ENCODE measurements at places on chromosomes 3 and 15. TPM values are rescaled to one million over a fixed set of nuclear protein-coding genes. Genes with fewer than 3 reads are reported as not detected.

DNA sequence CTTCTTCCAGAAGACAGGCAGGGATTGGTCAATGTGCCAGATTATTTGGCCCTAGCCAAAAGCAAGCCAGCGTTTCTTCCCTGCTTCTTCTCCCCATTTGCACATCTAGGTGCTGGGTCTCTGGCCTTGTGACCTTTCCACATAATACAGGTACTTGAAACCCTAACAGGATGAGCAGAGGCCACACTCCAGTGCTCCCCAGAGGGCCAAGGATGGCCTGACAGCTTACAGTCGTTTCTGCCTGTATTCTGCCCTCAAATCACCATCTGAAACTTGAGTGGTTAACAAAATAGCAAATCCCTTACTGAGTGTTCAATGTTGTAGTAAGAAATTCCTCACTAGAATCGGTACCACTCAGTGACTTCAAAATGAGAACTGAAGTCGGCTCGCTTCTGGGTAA is 29.1 kb downstream of the MKRN2 start:
- DNase-seq = no peak
- peaks cover 28% of the 10 kb centered on the region for H3K36me3 ChIP-seq
- H3K4me1 ChIP-seq = no peaks in the 10 kb centered on the region
- no peak overlapping the region for H3K4me3 ChIP-seq
- H3K27ac ChIP-seq = no peak overlapping the region
- H3K27me3 ChIP-seq = no peaks in the 10 kb centered on the region

DNA sequence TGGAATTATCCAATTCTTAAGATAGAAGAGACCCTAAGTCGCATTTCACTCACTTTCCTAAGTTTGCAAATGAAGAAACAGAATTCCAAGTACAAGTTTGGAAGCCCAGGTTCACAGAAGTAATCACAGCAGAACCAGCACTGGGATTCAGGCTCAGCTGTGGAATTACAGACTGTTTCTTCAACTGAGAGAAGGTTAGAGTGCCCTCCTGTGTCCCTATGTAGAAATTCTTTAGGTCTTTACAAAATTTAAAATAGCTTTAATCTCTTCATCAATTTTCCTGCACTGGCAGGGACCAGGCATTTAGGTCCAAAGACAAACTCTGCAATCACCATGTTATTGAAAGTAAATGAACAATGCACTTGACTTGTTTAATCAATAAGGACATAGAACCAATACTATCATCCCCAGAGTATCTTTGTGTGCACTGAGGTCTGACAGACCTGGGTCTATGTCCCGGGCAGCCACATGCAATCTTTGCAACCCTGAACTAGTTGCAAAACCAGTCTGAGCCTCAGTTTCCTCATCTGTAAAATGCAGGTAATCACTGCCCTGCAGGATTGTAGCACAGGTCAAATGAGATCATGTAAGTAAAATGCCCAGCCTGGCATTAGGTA is 96.3 kb upstream of the ZBED2 start:
- H3K36me3 ChIP-seq = no peaks in the 10 kb centered on the region
- no peak overlapping the region for H3K27ac ChIP-seq
- DNase-seq = no peak
- H3K4me1 ChIP-seq = no peaks in the 10 kb centered on the region
- no peaks in the 10 kb centered on the region for H3K27me3 ChIP-seq
- no peak overlapping the region for H3K4me3 ChIP-seq

CCR3 gene
- total RNA-seq = not detected

LRRC31 gene
- total RNA-seq = not detected

GRCh38 chr3:130662501-130662996 is 84.1 kb downstream of the PIK3R4 start:
- no peaks in the 10 kb centered on the region for H3K27me3 ChIP-seq
- H3K36me3 ChIP-seq = no peaks in the 10 kb centered on the region
- no peak overlapping the region for H3K4me3 ChIP-seq
- DNase-seq = no peak
- H3K4me1 ChIP-seq = no peaks in the 10 kb centered on the region

ACVR2B gene
- total RNA-seq = 99.9 TPM

DNA sequence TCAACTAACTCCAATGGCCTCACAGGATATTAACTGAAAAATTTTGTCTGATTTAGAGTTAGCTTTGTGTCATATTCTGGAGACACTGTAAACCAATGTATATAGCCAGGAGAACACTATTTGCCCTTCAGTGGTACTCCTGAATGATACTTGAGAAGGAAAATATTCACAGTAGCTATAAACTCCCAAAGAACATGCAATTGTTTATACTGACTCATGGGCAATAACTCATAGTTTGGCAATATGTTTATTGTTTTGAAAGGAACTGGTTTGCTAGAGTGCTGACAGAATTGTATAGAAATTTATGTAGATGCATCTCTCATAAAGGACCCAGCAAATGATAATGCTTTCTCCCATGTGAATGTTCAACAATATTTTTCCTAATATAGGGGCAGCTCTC is 537.6 kb downstream of the PLOD2 start:
- H3K36me3 ChIP-seq = no peaks in the 10 kb centered on the region
- H3K27ac ChIP-seq = no peak overlapping the region
- DNase-seq = no peak
- no peaks in the 10 kb centered on the region for H3K27me3 ChIP-seq

CCDC71 gene
- 27.6 TPM for total RNA-seq

DNA sequence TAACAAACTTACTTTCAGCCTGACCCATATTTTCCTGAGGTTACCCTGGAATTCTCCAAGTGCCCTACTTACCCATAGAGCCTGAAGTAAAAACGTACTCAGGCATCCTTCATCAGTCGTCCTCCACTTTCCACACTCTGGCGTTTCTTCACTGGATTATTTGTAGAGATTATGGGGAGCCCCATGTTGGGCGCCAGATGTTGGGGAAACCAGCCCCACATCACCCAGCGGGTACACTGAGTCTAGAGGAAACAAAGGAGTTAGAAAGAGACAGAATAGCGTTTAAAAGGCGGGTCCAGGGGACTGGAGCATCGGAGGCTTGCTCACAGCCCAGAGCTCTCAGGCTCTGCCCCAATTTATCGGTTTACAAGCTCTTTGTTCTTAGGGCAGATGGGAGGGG is 9.7 kb upstream of the SLC28A2 start:
- no peaks in the 10 kb centered on the region for H3K36me3 ChIP-seq
- no peaks in the 10 kb centered on the region for H3K27me3 ChIP-seq
- no peak for DNase-seq
- H3K4me1 ChIP-seq = no peaks in the 10 kb centered on the region
- no peak overlapping the region for H3K4me3 ChIP-seq
- no peak overlapping the region for H3K27ac ChIP-seq

CAMP gene
- total RNA-seq = not detected

- no peaks in the 10 kb centered on the region for H3K27me3 ChIP-seq
- no peak overlapping the region for H3K4me3 ChIP-seq
- no peak overlapping the region for H3K27ac ChIP-seq
- DNase-seq = no peak
- H3K4me1 ChIP-seq = no peaks in the 10 kb centered on the region
Observed at GRCh38 chr3:170638988-170639387, 53.1 kb upstream of the SLC7A14 start.

DNA sequence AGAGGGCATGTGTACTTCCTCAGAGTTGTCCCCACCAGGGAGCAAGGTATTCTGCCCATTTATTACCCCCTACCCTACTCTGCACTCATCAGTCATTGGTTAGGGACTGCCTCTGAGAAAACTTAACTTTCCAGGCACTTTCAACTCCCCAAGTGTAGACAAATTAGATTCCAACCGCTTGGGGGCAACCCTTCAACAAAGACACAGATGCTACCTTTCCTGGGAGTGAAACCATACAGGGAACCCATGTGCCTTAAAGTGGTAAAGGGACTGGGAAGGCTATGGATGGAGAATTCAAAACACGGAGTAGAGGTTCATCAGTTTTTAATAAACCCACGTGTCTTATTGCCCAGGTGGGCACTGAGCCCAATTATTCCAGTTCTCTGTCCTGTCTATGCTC is 19.4 kb upstream of the UBE2E2 start:
- DNase-seq = peak; percentile 54
- no peak overlapping the region for H3K27ac ChIP-seq
- H3K4me1 ChIP-seq = no peaks in the 10 kb centered on the region
- no peak overlapping the region for H3K4me3 ChIP-seq
- H3K27me3 ChIP-seq = no peaks in the 10 kb centered on the region
- H3K36me3 ChIP-seq = no peaks in the 10 kb centered on the region

DNA sequence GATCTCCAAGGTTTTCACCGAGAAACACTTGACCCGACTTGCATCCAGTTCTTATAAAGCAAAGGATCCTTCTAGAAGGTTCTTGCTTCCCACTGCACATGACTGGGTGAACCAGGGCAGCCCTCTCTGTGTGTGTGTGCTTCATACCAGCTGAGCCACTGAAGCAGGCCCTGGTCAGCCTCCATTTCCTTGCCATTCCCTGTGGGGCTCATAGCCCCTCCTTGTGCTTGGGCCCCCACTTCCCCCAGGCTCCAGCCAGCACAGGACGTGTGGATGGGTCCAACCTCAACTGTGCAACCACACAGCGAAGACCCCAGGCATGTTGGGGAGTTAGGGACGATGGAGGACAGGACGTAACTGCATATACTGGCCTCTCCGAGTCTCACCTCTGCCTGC is 15.5 kb downstream of the KLF15 start:
- H3K27me3 ChIP-seq = no peaks in the 10 kb centered on the region
- H3K4me3 ChIP-seq = no peak overlapping the region
- peaks cover 2% of the 10 kb centered on the region for H3K4me1 ChIP-seq

- no peaks in the 10 kb centered on the region for H3K4me1 ChIP-seq
- no peak for DNase-seq
- H3K27me3 ChIP-seq = no peaks in the 10 kb centered on the region
- no peak overlapping the region for H3K4me3 ChIP-seq
- H3K27ac ChIP-seq = no peak overlapping the region
- H3K36me3 ChIP-seq = no peaks in the 10 kb centered on the region
Observed at GRCh38 chr15:70867911-70868467, 14.0 kb upstream of the LARP6 start.

- H3K27ac ChIP-seq = no peak overlapping the region
- H3K36me3 ChIP-seq = peaks cover 7% of the 10 kb centered on the region
- H3K4me3 ChIP-seq = no peak overlapping the region
- H3K27me3 ChIP-seq = no peaks in the 10 kb centered on the region
- no peaks in the 10 kb centered on the region for H3K4me1 ChIP-seq
Observed at GRCh38 chr3:180926526-180926925, 14.1 kb downstream of the FXR1 start.

POC1A gene
- total RNA-seq = 39.2 TPM

DNA sequence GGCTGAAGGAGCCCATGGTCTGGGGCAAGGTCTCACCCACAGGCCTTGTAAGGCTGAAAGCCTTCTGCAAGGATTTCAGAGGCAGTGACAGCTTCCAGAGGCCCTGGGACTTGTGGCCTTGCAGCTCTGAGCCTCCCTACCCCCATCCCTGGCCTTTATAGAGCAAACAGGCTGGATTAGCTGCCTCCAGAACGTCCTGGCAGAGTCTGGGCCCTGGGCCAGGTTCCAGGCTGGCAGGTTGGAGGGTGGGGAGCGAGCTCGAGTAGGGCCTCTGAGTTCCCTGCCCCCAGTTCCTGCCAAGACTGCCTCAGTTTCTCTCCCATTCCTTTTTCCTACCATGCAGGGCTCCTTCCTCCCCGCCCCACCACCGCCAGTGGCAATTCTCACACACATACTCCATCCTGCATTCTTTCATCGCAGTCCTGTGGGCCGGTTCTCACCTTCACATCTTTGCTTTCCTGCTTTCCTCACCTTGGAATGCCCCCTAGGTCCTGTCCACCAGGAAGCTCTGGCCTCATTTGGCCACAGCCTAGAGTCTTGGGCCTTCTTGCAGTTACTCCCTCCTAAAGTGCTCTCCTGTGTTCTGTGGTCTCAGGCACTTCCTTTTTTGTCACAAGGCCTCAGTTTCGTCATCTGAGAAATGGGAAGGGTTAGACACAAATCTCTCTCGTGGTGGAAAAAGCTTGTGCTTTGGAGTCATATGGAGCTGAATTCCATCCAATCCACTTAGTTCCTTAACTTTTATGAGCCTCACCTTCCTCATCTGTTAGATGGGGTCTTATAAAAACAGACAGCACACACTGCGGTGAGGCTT is 2.7 kb downstream of the LMAN1L start:
- no peaks in the 10 kb centered on the region for H3K36me3 ChIP-seq
- no peak for DNase-seq
- no peak overlapping the region for H3K27ac ChIP-seq
- H3K4me3 ChIP-seq = no peak overlapping the region
- no peaks in the 10 kb centered on the region for H3K27me3 ChIP-seq

DNA sequence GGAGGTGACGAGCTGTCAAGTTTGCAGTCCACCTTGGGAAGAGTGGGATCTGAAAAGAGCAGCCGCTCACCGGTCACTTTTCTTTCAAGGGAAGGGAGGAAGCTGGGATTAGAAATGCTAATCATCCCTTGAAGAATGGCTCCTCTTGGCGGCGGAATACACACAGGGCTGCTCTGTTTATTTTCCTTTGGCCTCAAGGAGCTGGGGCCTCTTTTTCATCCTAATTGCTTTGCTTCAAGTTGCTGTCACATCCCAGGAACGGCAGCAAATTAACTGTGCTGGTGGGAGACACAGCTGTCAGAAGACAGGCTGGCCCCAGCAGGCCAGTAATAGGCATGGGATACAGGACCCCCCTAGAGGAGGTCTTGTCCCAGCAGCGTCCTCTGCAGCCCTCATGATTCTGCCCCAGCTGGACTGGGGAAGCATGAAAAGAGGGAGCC is 6.7 kb downstream of the KBTBD13 start:
- H3K4me3 ChIP-seq = no peak overlapping the region
- H3K27me3 ChIP-seq = peaks cover 6% of the 10 kb centered on the region
- no peaks in the 10 kb centered on the region for H3K36me3 ChIP-seq
- H3K4me1 ChIP-seq = peaks cover 16% of the 10 kb centered on the region
- DNase-seq = no peak
- H3K27ac ChIP-seq = no peak overlapping the region

- H3K36me3 ChIP-seq = peaks cover 4% of the 10 kb centered on the region
- no peaks in the 10 kb centered on the region for H3K4me1 ChIP-seq
- H3K27me3 ChIP-seq = peaks cover 96% of the 10 kb centered on the region
- peak overlapping the region; percentile 54 for H3K4me3 ChIP-seq
- H3K27ac ChIP-seq = no peak overlapping the region
Observed at GRCh38 chr3:147412261-147412916, 3.2 kb downstream of the ZIC1 start.

- peaks cover 5% of the 10 kb centered on the region for H3K27me3 ChIP-seq
- H3K4me3 ChIP-seq = no peak overlapping the region
- no peak for DNase-seq
- H3K27ac ChIP-seq = no peak overlapping the region
- H3K36me3 ChIP-seq = no peaks in the 10 kb centered on the region
Observed at GRCh38 chr3:50562861-50563260, 4.7 kb downstream of the C3orf18 start.

KLHL18 gene
- 31.7 TPM for total RNA-seq

CCR9 gene
- total RNA-seq = not detected

DNA sequence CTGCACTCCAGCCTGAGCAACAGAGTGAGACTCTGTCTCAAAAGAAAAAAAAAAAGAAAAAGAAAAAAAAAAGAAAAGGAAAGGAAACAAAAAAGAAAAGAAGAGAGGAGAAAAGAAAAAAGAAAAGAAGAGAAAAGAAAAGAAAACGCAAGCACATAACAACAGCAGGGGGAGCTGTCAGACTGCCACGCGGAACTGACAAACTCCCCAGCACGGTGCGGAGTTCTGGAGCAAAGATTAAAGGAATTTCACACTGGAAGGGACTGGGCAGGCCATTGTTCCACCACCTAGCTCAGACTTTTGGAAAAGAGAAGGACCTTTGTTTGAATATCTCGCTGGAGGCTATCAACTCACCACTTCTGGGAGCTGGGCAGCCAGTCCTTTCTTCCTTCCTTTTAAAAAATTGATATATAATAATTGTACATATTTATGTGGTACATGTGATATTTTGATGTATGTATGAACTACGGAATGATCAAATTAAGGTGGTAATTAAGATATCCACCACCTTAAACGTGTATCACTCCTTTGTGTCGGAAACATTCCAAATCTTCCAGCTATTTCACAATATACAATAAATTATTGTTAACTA is 40.5 kb downstream of the DPPA2 start:
- no peaks in the 10 kb centered on the region for H3K27me3 ChIP-seq
- H3K27ac ChIP-seq = no peak overlapping the region
- H3K4me3 ChIP-seq = no peak overlapping the region
- no peaks in the 10 kb centered on the region for H3K36me3 ChIP-seq
- no peaks in the 10 kb centered on the region for H3K4me1 ChIP-seq

CFAP44 gene
- 0.60 TPM for total RNA-seq

ARGFX gene
- not detected for total RNA-seq

Data from H1 (cell line).